ENCODE measurements at places on chromosomes 3 and 15. TPM values are rescaled to one million over a fixed set of nuclear protein-coding genes. Genes with fewer than 3 reads are reported as not detected.

The SH2D7 gene
- total RNA-seq = not detected

- no peak for DNase-seq
These were observed 35.6 kb upstream of the LIPC start for GRCh38 chr15:58396181-58396580.

DNA sequence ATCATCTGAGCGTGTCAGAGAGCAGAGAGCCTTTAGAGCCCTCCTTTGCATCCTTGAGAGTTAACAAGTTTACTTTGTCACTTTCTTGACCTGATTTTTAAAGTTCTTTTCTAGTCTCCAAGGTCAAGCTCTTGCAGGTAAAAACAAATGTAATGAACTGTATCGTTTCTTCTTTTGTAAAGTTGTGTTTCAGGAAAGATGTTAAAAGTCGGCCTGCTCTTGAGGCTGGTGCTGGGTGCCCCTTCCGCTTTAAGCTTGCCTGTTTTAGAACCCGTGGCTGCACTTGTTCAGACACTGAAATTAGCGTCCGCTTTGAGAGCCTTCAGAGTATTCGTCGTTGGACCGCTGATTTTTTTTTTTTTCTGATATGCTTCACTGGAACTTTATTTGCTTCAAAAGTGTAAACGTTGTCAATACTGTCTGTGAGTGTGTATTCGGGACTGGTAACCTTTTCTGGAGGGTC is 52.6 kb upstream of the ULK4 start:
- DNase-seq = no peak

DNA sequence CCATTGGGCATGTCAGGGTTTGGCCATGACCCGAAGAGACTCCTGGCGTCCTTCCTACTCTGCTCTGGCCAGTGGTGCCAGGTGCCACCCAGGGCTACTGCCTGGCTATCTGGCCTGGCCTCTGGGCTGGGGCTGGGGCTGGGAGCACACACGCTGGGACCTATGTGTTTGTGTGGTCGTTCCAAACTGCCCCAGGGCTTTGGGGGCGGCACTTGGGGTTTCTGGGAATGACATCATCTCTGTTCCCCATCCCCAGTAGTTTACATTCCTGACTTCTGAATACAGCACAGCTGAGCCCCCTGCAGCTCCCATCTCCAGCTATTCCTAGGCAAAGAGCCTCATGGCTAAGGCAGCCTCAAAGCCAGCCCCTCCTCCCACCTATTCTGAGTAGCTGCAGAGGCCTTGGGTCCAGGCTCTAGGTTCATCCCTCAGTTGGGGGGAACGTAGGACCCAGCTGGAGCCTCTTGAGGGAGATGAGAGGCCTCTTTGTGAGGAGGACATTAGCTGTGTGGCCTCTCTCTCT is 24.3 kb downstream of the PLEKHO2 start:
- DNase-seq = no peak

DNA sequence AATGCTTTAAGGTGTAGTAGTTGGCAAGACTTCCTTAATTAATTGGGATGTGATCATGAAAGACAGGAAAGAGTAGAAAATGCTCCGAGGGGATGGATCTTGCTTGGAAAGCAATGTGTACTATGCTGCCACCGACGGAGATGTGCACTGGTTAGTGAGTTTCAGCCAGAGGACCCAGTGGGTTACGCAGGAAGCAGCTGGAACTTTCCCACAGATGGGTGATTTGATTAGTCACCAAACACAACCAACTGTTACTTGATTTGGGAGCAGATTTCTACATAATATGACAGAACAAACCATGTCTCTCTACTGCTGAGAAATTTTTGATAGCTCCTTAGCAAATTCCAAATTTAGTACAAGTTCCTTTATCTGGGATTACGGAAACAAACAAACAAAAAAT is 245.4 kb upstream of the MCTP2 start:
- DNase-seq = no peak

Measured in activated T-helper 1 cell treated with anti-CD3 and anti-CD28 coated beads, Interleukin-12 subunit alpha, Interleukin-12 subunit beta, Interleukin-2, Interleukin-4 antibody, amounts not matched to agents 30 ng/mL and 10 ng/mL and 1 ng/mL, durations not matched to agents 14 hours and 24 hours and 36 hours (primary cell).